ENCODE measurements at places on chromosomes 5 and 9. TPM values are rescaled to one million over a fixed set of nuclear protein-coding genes. Genes with fewer than 3 reads are reported as not detected.

The ALDOB gene
- total RNA-seq = 5.1 TPM

The LIX1 gene
- total RNA-seq = not detected

The LECT2 gene
- not detected for total RNA-seq

The GPR151 gene
- not detected for total RNA-seq

The ARID3C gene
- total RNA-seq = not detected

The TPRN gene
- 4.8 TPM for total RNA-seq

The TAF11L4 gene
- not detected for total RNA-seq

GRCh38 chr9:14111696-14112095 lies 202.2 kb downstream of the NFIB start:
- DNase-seq = no peak

DNA sequence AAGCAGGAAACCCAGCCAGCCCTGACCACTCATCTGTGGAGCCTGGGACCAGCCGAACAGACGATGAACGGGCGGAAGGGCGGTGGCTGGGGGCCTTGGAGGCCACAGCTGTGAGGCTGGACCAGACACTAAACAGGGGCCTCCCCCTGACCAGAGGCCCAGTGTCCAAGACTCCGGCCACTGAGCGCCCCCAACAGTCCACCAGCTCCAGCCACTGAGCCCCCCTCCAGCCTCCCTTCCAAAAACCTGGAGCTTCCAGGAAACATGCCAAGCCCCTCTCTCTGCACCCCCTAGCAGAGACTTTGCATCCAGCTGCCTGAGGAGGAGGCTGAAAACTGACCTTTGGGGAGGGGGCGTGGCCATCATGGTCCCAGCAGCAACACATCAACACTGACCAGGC lies 23.2 kb downstream of the CNTFR start:
- DNase-seq = no peak

GRCh38 chr9:122191584-122191983 lies 31.9 kb downstream of the MORN5 start:
- DNase-seq = no peak

GRCh38 chr5:167281925-167282324 lies 1009.5 kb upstream of the WWC1 start:
- no peak for DNase-seq

DNA sequence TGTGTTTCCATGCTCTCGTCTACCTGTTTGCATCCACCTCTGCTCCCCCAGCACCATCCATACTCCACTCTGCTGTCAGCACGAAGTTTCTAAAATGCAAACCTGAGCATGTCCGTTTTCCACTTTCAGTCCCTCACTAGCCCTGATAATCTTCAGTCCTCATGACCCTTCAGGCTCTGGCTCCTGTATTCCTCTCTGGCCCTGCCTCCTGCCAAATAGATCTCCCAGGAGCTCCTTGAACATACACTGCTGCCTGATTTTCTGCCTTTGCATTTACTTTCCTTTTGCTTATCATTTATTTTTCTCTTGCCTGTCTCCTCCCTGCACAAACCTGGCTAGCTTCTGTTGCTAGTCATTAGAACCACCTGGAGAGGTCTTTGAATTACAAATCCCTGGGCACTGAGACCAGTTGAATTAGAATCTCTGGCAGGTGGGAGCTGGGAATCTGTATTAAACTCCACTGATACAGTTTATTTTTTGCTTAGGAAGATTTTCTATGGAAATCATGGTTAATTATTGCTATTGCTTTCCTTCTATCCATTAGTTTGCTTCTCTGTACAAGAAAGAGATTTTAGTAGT lies 18.5 kb downstream of the ARHGEF28 start:
- DNase-seq = no peak

GRCh38 chr5:178378527-178379484 lies 146.2 kb upstream of the PHYKPL start:
- no peak for DNase-seq

- DNase-seq = no peak
Observed at GRCh38 chr9:120894321-120895148, 17.5 kb upstream of the PHF19 start.

- no peak for DNase-seq
Observed at GRCh38 chr5:39541920-39542319, 117.1 kb upstream of the DAB2 start.

DNA sequence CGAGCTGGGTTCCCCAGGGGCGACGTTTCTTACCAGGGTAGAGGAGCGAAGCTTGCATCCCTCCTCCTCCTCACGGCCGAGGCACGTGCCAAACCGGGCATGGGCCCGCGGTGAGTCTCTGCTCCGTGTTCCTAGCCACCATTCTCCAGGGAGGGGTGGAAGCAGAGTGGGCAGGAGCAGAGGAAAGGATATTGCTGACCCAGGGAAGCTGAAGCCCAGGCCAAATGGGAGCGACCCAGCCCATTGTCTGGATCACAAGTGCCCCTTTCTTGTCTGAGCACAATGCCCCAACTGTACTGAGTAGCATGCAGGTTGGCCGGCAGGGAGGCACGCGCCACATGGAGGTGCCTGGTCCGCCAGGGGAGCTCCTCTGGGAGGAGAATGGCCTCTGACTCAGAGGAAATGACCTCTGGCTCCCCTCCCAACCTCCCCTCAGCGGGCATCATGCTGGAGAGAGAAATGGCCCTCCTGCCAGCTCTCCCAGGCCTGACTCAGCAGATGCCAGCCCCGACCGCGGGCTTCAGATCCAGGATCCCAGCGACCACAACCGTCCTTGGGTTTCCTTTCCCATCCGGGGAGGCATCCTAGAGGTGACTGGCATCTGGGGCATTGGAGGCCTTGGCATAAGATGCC lies 1.1 kb downstream of the PRR7 start:
- no peak for DNase-seq

DNA sequence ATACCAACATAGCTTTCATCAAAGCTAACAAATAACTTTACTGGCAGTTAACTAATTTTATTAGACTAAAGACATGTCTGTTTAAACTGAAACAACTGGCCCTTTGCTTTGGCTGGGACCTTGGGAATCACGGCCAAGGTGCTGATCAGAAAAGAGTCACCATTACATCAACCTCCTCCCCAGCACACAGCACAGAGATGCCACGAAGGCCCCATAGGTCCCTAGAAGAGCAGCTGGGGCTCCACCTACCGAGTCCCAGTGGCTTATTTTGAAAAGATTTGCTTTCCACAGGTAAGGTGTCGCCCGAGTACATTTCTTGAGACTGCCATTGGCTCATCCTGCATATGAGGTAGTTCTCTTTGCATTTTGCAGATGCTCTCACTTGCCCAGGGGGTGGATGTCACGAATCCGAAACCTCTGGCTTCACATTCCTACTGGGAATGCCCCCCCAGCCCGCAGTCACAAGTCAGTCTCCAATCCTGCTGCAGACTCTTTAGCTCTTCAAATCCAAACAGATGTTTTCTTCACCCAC lies 18.8 kb upstream of the HSD17B3 start:
- no peak for DNase-seq

DNA sequence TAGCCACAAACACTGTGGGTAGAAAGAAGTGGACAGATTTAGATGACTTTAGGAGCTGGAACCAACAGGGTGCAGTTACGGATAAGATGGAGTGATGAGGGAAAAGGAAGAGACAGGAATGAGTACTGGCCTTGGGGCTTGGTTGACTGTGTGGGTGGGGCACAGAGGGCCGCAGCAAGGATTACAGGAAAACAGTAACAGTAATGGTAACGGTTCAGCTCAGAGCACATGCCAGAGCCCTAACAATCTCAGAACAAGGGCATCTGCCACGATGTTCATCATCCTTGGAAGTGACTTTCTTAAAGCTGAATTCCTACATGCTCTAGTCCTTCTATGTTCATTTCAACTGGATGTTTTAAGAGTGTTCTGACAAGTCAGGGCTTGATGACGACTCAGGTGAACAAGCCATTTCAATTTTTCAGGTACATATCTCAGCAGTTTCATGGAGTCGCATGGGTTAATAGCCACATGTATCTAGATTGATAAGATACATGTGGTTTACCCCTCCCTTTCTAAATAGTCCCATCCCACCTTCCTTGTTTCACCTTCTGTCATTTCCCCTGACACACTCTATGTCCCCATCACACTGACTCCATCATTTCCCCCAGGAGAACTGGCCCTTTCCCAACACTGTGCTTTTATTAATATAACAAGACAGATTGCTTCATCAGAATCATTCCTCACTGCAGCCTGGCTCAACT lies 65.0 kb downstream of the CEMIP2 start:
- peak; percentile 40 for DNase-seq

DNA sequence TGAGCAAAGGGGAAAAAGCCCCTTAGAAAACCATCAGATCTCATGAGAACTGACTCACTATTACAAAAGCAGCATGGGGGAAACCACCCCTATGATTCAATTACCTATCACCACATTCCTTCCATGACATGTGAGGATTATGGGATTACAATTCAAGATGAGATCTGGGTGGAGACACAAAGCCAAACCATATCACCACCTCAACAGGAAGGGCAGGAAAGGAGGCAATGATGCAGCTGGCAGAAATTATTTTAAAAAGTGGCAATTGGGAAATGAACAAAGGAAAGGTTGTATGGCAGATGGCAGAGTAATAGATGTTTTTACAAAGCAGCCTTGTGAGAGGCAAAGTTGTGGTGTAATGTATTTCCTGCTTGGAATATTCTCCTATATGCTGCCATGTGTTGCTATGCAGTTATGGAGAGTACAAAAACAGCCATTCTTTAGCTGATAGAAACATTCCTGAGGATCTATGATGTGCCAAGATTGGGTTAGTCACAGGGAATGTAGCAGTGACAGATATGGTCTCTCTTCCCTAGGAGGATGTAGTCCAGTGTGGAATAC lies 138.8 kb downstream of the SMC2 start:
- no peak for DNase-seq

- DNase-seq = no peak
Observed at GRCh38 chr5:42337607-42338006, 85.6 kb upstream of the GHR start.

- no peak for DNase-seq
Observed at GRCh38 chr9:136996361-136997292, at the start of gene CLIC3. CLIC3 (minus strand) TSS chr9:136996568; CDS start chr9:136996543, 25 bp downstream.

GRCh38 chr5:42851481-42851880 lies 39.8 kb upstream of the SELENOP start:
- DNase-seq = no peak

GRCh38 chr5:10975945-10976344 lies 214.9 kb upstream of the DAP start:
- no peak for DNase-seq

GRCh38 chr5:139418793-139419192 lies 14.9 kb upstream of the SPATA24 start:
- DNase-seq = no peak

DNA sequence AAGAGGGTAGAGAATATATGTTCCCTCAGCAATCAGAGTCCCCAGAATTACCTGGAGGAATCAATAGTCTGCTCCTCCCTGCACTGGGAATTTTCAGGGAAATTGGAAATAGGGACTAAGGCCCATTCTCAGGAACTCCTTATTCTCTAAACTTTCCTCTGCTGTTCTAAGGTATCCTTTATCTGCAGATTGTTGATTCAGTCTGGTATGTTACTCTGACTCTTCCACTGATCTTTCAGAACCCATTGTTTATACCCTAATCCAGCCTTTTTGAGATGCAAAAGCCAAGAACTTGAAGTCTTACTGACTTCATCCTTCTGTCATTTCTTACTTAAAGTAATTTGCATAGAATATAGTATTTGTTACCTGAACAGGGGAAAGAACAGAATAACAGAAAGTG lies 143.5 kb upstream of the PPP1R2B start:
- no peak for DNase-seq

- no peak for DNase-seq
Observed at GRCh38 chr9:14710804-14711203, 11.7 kb downstream of the CER1 start.

DNA sequence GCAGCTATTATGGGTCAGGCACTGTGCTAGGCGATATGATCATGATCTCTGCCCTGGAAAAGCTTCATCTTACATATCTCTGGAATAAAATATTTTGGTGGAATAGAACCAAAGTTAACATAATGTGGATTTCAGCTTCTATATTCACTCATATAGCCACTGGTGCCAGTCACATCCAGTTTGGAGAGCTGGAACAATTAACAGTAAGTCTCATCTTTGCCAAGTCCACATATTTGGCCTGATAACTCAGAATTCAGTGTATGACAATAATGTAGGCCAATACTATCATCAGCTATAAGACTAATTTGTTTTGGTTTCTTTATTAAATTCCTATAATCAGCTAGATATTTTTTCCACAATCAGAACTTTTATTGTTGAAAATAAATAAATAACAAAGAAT lies 5.9 kb upstream of the FAM13B start:
- DNase-seq = no peak

DNA sequence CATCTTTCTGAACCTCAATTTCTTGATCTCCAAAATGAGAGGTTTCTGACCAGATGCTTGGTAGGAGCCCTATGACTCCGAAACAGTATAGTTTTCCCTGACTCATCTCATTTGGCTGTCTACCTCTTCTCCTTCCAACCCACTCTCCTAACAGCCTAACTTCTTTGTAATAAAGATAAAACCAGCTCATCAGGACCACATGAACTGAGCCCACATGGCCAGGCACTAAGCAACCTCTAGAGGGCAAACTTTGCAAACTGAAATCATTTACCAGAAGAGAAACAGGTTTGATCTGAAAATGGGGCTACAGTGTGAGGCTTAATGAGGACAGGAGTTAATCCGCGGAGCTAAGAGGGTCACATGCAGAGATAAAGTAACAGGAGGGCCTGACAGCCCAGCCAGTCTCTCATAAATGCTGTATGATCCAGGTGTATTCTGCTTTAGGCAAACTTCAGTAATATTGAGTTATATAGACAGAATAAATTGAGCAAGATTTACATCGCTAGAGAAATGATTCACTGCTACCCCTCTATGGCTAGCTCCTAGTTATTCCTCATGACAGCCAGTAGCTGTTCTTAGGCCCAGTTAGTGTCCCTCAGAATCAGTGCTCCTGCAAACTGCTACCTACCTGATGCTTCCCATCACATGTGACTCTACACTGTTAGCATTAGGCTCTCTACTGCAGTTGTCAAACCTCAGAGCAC lies 64.6 kb downstream of the ABCA1 start:
- peak; percentile 57 for DNase-seq

GRCh38 chr5:128470663-128471062 lies 67.4 kb downstream of the FBN2 start:
- no peak for DNase-seq

DNA sequence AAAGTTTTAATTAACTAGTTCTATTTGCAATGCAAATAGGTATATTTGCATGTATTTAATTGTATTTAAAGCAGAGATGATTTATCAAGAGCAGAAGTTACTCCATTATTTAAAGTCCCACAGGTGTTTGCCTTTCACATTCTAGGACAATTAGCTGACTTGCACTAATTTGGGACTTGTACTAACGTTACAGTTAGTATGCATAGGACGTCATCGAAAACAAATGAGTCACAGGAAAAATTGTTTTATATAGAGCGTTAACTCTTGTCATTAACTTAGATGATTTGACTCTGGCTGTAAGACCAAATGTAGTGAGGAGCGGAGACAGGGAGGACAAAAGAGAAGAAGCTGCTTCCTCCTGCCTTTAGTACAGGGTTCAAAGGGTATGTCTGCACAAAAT lies 126.1 kb upstream of the IFNE start:
- no peak for DNase-seq
